ENCODE measurements at places on chromosomes 6 and 20.

DNA sequence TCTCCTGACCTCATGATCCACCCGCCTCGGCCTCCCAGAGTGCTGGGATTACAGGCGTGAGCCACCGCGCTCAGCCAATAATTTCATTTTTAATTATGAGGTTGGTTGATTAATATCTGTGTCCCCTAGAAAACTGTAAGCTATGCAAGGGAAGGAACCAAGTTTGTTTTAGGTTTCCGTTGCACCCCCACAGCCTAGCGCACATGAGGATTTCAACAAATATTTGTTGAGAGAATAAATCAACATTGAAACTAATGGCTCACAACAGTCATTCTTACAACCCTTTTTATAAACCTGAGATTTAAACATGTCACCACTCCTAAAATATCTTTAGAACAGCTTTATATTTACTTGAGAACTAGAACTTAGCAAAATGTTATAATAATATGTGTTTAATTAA, 114.0 kb upstream of the CARMIL1 start:
- no peak for DNase-seq

- DNase-seq = no peak
Measured at GRCh38 chr20:52889225-52889624, 82.9 kb upstream of the TSHZ2 start.

- DNase-seq = no peak
Measured at GRCh38 chr6:82906951-82907350, 158.7 kb downstream of the UBE3D start.

DNA sequence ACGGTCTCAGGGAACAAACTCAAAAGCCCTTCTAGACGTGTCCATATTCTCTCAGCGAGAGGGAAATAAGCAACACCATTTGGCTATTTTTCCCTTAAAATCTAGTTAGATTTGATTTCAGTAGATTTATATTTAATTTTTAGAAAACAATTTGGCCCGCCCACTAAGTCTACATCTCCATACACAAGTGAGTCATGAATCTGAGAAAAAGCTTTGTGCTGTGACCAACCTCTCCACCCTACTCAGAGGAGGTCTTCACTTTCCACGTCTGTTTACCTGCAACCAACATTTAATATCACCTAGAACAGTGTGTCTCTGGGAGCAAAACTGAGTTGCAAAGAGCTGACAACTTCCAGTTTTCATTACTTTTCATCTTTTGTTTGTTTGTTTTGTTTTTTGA, 48.6 kb downstream of the HAO1 start:
- no peak for DNase-seq

GRCh38 chr20:2656471-2657117, 4.2 kb downstream of the NOP56 start:
- DNase-seq = no peak

Measured in NK-92 treated with Interleukin-12 subunit alpha and Interleukin-12 subunit beta, amount 100 ng/mL, for 24 hours (cell line).